ENCODE measurements at places on chromosomes 5 and 9.

DNA sequence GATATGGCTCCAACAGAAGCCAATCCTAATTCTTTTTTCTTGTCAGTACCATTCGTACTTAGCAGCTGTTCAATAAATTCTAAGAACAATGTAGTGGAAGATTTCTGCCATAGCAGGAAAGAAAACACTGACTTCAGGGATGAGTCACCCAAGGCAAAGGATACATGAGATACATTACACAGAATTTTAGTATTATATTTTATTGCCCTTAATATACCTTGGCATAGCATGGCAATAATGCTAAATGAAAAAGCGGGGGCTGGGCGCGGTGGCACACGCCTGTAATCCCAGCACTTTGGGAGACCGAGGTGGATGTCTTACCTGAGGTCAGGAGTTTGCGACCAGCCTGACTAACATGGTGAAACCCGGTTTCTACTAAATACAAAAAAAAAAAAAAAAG is 619.1 kb upstream of the DAB2 start:
- no peak for DNase-seq

- no peak for DNase-seq
Measured at GRCh38 chr9:98109052-98109451, 10.0 kb downstream of the TRIM14 start.

- no peak for DNase-seq
Measured at GRCh38 chr5:37830348-37830747, 9.5 kb downstream of the GDNF start.

- peak; percentile 9 for DNase-seq
Measured at GRCh38 chr9:14749741-14750211, 27.2 kb upstream of the CER1 start.

DNA sequence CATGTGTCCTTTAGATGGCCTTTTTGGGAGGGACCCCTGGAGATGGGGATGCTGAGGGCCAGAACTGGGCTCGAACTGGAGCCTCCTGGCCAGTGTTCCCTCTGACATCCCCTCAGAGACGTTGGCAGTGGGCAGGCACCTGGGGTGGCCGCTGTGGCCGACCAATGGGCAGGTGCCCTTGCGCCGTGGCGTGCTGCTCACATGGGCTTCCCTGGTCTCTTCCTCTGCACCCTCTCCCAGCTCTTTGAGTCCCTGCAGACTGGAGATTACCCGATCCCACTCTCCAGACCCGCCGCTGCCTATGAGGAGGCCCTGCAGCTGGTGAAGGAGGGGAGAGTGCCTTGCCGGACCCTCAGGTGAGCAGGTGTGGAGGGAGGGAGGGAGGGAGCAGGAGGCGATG is 19.9 kb upstream of the DOLPP1 start:
- DNase-seq = no peak

Measured in CD4-positive, alpha-beta T cell treated with Interleukin-10 for 1 hour (primary cell).